Activated T-cell treated with anti-CD3 and anti-CD28 coated beads, Interleukin-2, amount 50 U/mL, for 72 hours (primary cell): ENCODE measurements at places on chromosomes 11 and 22. TPM values are rescaled to one million over a fixed set of nuclear protein-coding genes. Genes with fewer than 3 reads are reported as not detected.

DNA sequence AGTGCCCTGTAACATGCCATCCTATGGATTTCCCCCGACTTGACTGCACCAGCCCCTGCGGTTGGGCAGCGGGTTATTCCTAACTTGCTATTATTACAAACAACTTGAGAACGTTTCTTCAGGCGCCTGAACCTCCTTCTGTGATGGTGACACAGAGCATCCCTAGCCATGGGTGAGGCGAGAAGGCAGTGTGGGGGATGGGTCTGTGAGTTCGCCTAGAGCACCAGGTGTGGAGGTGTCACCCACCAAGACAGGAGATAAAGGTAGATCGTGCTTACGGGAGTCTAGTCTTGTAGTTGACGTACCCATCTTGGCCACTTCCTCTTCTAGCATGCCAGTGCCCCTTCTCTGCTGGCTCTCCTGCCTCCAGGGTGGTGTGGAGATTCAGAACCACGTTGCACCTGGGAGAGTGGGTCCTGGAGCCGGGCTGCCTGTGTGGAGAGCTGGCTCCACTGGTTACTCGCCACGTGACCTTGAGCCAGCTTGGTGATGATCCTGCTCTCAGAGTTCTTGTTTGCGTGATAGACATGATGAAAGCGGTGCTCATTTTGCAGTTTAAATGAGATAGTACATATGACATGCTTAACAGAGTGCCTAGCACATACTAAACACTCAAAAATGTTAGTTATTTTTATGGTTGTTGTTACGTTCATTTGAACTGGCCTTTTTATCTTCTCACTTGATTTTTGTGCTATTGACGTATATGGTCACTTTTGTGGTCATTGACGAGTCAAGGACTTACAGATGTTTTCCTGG lies 37.8 kb downstream of the TBC1D22A start:
- DNase-seq = no peak

DNA sequence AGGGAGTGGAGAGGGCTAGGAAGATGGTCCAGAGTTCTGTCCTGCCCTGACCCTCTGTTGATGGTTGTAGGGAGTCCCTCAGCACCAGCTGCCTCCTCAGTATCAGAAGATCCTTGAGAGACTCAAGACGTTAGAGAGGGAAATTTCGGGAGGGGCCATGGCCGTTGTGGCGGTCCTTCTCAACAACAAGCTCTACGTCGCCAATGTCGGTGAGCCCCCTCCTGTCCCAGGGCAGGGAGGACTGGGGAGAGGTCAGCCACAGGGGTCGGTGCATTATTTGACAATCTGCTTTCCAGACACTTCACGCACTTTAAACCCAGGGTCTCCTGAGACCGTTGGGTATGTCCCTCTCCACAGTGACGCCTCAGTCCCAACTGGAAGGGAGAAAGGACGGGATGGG lies 18.1 kb downstream of the TAB1 start:
- no peak for DNase-seq

CBLIF gene
- total RNA-seq = not detected

DNA sequence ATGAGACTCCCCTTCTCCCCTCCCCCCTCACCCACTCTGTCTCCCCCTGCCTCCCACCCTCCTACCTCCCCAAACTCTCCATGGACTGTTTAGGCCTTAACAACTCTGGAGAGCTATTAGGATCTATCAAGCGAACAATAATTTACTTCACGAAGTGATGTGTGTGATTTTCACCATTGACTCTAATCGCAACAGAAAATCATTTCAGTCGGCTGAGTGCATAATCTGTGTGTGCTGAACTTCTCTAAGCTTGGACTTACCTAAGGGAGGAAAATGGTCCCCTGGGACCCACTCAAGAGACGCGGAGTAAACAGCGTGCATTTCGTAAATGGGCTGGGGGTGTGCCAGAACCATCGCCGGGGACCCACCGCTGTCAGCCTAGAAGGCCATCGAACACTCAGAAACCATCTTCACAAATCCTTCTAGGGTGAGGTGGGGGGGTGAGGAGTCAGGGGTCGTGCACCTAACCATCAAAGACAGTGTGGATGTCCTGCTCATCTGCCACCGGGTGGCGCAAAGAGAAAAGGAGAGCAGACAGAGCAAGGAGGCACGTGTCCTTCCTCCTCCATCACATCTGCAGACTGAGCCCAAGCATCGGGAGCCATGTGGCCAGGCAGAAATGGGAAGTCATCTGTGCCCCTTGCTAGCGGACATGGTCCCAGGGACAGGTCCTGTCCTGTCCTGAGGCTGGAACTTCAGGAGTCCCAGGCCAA lies 62.1 kb upstream of the NUP50 start:
- peak; percentile 46 for DNase-seq

GRCh38 chr11:128195057-128195751 lies 392.2 kb downstream of the ETS1 start:
- DNase-seq = peak; percentile 36

FAM227A gene
- 0.34 TPM for total RNA-seq

- no peak for DNase-seq
Measured at GRCh38 chr11:110409174-110409573, 20.6 kb upstream of the FDX1 start.

MB gene
- 0.24 TPM for total RNA-seq

DNA sequence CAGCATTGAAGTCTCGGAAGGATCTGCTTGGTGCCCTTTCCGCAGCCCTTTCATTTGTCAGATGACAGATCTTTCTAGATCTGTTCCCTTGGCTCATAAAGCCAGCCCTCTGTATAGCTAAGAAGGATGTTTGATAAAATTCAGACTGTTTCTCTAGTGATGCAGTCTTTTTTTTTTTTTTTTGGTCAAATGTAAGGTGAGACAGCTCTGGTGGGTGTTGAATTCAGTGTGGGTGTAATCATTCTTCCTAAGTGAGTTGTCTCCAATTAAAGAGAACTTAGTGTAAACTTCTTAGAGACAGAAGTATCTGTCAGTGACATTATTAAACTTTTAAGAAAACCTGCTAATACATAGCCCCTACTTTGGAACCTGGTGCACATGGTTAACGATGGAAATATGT lies 53.3 kb downstream of the AAMDC start:
- no peak for DNase-seq

API5 gene
- 111 TPM for total RNA-seq

GRCh38 chr22:24011735-24012068 lies 598 bp downstream of the CABIN1 start:
- DNase-seq = no peak

GDPD4 gene
- total RNA-seq = not detected

DNA sequence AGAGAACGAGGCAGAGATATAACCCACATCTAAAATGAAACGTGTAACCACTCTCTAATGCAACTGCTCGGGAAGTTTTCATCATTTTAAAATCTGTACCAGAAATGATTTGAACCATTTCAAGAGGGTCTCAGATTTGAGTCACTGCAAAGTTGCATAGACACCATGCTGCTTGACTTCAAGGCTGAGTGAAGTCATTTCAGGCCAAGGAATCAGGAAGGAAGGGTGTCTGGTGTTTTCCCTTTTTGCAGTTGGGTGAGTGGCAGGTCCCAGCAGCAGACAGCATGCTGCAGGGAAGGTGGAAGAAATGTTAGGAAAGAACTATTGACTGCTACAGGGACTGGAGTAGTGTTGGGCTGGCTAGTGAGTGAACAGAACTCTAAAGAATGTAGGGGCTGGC lies 16.5 kb downstream of the TANGO2 start:
- peak; percentile 27 for DNase-seq

- no peak for DNase-seq
Measured at GRCh38 chr22:23704829-23705228, 14.0 kb downstream of the RGL4 start.

DGCR6 gene
- total RNA-seq = 2.9 TPM

DNA sequence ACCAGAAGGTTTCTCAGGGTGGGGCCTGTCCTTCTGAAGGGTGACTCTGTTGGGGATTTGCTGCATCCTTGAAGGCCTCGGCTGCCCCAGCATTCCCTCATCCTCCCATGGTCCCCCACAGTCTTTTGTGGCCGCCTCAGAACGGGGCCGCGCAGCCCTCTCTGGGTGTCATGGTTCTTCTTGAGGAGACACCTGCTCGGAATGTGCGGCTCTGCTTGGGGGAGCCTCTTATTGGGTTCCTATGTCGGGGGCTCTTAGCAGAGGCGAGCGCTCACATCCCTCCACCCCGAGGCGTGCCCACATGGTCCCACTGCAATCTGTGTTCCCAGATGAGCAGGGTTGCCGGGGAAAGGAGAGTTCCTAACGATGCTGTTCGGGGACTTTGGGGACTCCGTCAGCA lies 1008.4 kb downstream of the BRD1 start:
- DNase-seq = no peak

OR5P2 gene
- total RNA-seq = not detected

GRCh38 chr11:126585774-126586491 lies 230.4 kb downstream of the ST3GAL4 start:
- DNase-seq = no peak

GRCh38 chr11:92653454-92653853 lies 316.0 kb upstream of the MTNR1B start:
- no peak for DNase-seq

DNA sequence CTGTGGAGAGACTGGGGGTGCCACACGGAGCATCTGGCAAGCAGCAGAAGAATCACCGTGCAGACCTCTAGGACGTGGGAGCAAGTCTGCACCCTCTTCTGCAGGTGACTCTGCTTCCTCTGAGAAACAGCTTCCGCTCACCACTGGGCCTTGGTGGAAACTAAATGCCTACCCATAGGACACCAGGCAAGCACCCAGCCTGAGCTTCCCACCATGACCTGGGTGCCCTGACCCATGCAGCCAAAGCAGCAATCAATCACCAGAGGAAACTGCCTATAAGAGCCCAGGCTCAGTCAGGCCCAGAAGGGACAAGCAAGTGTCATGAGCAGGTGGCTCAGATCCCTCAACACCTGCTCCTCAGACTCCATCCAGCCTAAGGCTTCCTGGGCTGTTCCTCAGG lies 63.4 kb downstream of the IGLL5 start:
- DNase-seq = no peak

DNA sequence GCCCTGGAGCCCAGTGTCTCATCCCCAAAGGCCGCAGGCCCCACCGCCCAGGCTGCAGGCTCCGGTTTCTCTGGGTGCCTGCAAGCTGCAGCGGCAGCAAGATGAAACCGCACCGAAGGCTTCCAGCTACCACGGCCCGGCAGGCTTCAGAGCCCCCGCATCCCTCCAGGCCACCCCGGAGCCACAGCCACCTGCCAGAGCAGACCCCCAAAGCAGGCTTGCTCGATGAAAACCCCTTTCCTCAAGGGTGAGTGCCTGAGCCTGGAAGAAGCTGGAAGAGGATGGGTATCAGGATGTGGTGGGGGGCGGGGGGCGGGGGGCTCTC lies 24.5 kb upstream of the GNB1L start:
- no peak for DNase-seq

PIWIL4 gene
- total RNA-seq = 1.1 TPM

DNA sequence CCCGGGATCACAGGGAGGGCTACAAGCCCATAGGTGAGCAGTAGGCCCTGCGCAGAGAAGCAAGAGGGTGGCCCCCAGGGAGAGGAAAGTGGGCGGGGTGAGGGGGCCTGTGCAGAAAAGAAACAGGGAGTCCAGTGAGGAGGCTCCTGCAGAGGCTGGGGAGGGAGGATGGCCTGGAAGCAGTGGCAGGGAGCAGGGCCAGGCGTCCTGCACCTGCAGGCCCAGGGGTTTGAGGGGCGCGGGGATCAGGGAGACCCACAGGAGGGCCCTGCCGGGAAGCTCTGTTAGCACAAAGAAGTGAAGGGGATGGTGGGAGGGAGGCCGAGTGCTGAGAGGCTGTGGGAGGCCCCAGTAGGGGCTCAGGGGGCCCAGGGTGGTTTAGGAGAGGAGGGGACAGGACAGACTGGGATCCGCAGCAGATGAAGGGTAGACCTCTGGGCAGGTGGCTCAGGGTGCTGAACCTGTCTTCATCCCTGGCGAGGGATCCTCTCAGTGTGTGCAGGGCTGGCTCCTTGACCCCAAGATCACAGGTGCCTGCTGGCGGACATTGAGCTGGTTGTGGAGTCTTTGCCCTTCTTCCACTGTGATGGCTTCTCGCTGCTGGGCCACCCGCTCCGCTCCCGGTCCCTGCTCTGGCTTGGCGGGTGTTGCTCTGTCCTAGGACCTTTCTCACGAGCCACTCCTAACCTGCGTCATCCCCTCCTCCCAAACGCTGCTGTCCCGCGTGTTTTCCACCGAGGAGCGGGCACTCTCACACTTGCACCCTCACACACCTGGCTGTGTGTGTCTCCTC lies 31.8 kb upstream of the CELSR1 start:
- DNase-seq = no peak

JHY gene
- 6.0 TPM for total RNA-seq

DNA sequence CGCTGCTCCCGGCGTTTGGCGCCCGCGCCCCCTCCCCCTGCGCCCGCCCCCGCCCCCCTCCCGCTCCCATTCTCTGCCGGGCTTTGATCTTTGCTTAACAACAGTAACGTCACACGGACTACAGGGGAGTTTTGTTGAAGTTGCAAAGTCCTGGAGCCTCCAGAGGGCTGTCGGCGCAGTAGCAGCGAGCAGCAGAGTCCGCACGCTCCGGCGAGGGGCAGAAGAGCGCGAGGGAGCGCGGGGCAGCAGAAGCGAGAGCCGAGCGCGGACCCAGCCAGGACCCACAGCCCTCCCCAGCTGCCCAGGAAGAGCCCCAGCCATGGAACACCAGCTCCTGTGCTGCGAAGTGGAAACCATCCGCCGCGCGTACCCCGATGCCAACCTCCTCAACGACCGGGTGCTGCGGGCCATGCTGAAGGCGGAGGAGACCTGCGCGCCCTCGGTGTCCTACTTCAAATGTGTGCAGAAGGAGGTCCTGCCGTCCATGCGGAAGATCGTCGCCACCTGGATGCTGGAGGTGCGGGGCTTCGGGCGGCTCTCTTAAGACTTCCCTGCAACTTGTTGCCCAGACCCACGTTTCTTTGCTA lies at the start of gene CCND1:
CCND1 (plus strand) TSS at position 162 of the 587 bp plus-strand sequence; CDS start at position 320, 158 bp downstream.
- DNase-seq = peak; percentile 45

GRCh38 chr11:111986589-111986988 lies 38.6 kb upstream of the DLAT start:
- DNase-seq = no peak

CRYBB3 gene
- total RNA-seq = 0.77 TPM

NXPE1 gene
- total RNA-seq = not detected

IGLL5 gene
- total RNA-seq = not detected

- DNase-seq = no peak
Measured at GRCh38 chr22:24208012-24208749, 26.9 kb downstream of the SUSD2 start.

- no peak for DNase-seq
Measured at GRCh38 chr11:103047837-103048236, 44.1 kb downstream of the DCUN1D5 start.

DNA sequence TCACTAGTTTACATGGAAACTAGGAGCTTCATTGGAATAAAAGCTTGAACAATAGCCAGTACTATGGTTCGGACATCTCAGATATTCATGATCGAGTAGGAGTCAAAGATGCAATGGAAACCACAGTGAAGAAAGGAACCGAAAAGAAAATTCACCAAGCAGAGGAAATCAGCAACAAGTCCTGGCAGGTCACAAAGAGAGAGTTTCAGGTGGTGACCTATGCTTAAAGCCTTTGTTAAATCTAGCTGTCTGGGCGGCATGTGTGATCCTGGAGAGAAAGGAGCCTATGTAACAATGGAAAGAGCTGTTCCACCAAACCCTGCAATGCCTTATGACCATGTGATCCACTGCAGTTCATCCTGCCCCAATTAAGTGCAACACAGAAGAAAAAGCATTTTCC lies 68.9 kb upstream of the POU2AF2 start:
- no peak for DNase-seq
